ENCODE measurements at places on chromosomes 4 and X.

DNA sequence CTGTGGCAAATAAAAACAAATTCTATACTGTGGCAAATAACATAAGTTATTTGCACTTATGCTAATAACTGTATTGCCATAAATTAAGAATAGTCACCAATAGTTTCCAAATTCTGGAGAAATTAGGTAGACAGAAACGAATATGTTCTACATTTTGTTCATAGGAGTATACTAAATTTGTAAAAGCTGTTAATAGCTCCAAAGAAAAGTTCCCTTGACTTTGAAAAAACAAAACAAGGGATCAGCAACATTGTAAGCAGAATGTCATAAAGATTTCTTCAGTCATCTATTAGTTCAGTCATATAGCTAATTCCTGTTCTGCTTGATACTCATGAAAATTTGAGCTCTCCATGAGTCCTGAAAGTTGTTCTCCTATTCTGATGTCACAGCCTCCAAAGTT is 1472.8 kb downstream of the C4orf33 start:
- DNase-seq = no peak

DNA sequence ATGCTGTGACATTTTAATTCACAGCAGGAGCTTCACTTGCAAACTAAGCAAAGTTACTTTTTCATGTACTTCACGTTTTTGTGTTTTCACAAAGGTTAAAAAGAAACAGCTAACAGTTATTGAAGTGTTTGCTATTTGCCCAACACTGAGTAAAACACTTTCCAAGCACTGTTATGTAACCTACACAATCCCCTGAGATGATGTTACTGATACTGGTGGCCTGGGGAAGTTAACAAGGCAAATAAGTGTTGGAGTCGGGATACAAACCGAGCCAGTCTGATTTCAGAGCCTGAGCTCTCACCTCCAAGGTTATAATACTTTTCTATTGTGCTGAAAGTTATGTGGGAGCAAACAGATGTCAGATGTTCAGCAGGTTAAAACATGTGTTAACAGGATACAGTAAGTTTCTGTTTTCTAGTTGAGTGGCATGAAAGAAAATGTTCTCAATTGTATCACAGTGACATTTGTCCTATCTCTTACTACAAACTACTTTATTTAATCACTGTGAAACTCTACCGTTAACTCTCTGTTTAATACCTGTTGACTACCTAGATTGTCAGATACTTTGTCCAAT is 3.9 kb upstream of the CXCL13 start:
- no peak for DNase-seq

GRCh38 chr4:23717528-23718248 is 172.2 kb downstream of the PPARGC1A start:
- no peak for DNase-seq

DNA sequence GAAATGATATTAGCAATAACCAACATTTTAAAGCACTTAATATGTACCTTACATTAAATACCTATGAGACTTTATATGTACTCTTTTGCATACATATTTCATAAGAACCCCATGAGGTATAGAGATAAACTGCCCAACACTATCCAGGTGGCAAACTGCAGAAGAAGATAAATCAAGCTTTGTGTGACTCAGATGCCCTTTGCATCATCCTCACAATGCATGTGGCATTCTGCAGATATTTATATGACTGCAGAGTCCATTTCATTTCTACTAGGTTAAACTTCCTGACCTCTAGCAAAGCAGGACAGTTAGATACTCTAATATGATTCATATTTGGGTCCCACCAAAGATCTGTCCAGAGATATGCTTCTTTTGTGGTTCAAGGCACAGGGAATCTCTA is 85.6 kb upstream of the RASGEF1B start:
- DNase-seq = no peak

DNA sequence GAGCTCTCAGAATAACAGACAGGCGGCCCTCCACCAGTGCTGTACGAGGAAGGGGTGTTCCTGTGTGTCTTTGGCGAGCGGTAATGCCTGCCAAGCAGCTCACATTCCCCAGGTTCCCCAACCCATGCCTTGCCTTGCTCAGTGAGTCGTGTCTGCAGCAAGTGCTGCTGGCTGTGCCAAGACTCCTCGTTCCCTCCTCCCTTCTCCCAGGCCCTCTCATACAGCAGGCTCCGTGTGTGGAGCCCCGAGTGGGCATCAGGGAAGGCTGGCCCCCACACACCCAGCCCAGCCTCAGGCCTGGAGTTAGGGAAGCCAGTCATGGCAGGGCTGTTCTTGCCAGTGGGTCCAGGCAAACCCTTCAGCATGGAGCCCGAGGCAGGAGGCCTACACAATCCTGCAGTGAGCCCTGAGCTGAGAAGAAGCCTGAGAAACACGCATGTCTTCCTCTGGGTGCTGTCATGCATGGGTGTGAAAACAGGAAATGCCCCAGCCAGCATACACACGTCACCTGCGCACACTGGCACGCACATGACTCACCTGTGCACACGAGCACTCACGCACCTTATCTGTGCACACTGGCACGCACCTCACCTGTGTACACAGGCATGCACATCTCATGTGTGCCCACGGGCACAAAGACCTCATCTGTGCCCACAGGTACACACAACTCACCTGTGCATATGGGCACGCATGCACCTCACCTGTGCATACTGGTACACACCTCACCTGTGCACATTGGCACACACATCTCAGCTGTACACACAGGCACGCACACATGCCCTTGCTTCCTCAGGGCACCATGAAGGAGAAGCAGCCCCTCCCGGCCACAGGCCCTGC is 238.7 kb downstream of the DHRSX start:
- DNase-seq = no peak

DNA sequence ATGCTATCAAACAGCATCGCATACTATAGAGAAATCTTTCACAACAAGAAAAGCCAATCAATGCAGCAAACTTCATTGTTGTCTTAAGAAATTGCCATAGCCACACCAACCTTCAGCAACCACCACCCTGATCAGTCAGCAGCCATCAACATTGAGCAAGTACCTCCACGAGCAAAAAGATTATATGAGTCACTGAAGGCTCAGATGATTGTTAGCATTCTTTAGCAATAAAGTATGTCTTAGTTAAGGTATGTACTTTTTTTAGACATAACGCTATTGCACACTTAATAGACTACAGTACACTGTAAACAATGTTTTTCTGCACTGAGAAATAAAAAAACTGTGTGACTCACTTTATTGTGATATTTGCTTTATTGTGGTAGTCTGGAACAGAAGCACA is 37.8 kb upstream of the FUNDC1 start:
- DNase-seq = peak; percentile 35

DNA sequence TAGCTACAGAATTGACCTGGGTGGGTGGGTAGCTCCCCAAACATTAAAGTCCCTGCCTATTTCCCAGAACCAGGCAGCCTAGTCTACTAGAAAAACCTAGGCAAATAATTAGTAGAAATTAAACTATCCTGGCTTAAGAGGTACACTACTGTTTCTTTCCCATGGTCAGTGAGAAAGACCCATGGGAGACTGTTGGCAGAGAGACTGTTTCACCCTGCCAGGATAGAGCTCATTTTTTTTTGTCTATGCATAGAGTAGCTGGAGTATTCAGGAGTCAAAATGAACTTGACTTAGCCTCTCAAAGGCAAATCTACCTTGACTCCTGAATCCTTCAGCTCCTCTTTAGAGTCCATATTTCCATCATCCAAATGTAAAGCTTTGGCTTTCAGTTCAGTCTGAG is 107.0 kb upstream of the AR start:
- no peak for DNase-seq

- no peak for DNase-seq
These were observed 289.2 kb downstream of the DCTD start for GRCh38 chr4:182627996-182628395.

GRCh38 chr4:174578366-174578765 is 56.1 kb upstream of the HPGD start:
- no peak for DNase-seq

- DNase-seq = no peak
These were observed 1.5 kb downstream of the CCNG2 start for GRCh38 chr4:77158487-77158861.

DNA sequence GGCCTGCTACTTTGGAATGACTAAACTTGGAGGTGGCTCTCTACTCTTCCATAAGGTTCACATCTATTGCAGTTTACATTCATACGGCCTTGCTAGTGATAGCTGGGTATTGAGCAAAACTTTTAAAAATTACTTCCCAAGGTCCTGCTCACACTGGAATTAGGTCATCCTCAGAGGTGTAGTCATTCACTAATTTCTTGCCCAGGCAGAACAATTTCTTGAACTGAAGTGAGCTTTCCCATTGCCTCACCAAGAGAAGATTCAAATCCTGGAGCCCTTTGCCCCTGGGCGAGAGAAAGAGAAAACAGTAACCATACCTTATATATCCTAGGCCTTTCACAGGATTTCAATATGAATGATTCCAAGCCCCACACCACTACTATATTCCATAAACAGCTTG is 109.2 kb downstream of the GUCY2F start:
- no peak for DNase-seq

GRCh38 chrX:119775517-119776238 is 15.8 kb downstream of the RPL39 start:
- no peak for DNase-seq

- no peak for DNase-seq
These were observed 97.6 kb upstream of the NKX1-1 start for GRCh38 chr4:1503583-1504471.

- no peak for DNase-seq
These were observed 597.1 kb downstream of the MID1IP1 start for GRCh38 chrX:39398215-39398962.

DNA sequence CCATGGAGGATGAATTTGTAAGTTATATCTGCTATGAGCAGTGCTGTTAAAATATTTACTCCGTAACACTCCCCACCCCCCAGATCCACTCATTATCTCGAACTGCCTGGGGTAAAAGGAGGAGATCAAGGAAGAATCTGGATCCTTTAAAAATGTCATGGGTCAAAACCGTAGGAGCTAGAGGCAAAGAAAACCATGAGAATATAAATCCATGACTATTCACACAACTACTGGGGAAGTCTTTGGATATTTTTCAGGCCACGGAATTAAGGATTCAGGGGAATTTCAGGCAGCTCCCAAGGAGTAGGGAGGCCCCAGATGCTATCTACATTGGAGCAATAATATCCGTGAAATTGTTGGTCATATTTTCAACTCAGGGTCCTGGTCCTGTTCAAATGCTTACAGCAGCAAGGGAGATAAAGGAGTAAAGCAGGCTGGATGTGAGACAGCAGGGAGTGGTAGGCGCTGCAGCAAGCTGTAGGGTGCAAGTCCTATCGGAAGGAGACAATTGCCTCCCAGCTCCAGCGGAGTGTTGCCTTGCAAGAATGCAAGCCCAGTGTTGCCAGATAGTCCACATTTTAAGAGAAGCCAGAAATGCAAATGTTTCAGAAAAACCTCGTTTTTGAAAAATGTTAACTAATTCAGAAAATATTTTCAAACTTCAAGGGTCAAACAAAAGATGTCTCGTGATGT is 116.2 kb upstream of the KIT start:
- DNase-seq = no peak

DNA sequence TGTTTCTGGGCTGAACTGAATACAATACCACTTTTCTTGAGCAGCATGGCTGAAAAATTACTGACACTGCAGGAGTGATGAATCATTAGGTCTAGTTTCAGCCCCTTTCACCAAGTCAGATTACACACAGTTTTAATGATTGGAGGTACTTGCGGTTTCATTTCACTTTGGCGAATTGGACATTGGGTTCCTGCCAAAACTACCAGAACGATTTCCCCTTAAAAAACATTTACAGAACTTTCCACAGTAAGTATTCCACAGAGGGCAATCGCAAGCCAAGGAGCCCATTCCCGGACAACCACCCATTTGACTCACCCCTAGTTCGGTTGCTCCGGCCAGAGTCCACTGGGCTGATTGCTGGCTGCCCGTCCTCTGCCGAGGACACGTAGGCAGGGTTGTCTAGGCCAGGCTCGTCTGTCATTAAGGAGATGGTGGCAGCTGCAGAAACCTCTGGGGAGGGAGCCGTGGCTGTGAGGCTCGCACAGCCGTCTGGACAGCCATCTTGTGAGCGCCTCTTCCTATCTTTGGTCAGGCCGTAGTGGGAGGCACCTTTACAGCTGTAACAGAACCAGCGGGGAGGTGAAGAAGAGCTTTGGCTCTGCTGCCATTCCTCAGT is 83.5 kb downstream of the LNX1 start:
- DNase-seq = no peak

DNA sequence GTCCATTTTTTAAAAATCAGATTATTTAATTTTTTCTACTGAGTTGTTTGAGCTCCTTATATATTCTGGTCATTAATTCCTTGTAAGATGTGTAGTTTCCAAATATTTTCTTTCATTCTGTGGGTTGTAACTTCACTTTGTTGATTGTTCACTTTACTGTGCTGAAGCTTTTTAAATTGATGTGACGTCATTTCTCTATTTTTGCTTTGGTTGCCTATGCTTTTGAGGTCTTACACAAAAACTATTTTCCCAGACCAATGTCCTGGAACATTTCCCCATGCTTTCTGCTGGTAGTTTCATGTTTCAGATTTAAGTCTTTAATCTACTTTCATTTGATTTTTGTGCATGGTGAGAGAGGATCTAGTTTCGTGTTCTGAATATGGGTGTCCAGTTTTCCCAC is 753.6 kb downstream of the TRIML1 start:
- no peak for DNase-seq

DNA sequence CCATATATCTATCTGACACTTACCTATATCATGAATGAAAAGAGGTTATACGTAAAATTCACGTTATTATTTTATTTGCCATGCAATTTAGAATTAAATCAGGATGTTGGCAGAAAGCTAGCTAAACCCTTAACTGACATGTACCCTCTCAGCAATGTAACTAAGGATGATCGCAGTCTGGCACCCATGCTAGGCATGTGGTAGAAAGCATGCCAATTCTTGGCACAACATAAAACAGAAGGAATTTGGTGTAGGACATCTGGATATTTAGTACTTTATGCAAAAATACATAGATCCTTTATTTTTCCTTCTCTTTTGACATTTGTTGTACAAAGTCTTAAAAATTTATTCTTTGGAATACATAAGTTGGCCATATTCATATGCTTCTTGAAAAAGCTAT is 436.8 kb upstream of the FAT1 start:
- no peak for DNase-seq

DNA sequence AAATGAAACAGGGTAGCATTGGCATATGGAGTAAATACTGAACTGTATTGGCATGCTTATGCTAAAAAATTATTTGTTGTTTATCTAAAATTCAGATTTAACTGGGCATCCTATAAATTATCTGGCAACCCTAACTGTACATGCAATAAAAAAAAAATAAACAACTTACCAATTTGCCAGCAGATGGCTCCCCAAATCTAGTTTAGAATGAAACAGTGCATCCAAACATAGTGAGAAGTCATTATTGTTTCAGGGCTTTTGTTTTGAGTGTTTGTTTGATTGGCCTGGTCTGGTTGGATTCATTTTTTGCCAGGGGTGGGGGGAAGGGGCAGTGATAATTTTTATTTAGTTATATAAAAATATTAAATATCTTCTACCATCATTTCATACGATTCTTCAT is 12.8 kb upstream of the NSUN7 start:
- DNase-seq = no peak

DNA sequence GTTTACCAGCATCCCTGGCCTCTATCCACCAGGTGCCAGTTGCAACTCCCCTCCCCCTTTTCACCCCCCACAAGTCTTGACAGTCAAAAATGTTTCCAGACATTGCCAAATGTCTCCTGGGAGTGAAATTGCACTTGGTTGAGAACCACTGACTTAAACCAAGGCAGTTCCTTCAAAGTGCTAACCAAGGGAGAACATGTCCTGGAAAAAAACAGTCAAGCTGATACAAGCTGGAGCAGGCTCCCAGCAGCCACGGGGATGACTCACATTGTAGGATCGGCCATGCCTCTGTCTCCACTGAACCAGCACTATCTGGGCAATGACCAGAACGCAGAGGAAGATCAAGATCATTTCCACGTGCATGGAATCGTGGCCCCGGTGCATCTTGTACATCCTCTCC is 11.4 kb downstream of the RNF175 start:
- DNase-seq = peak; percentile 35

Measured in GM04504 (cell line).